ENCODE measurements at places on chromosomes 5 and 9. TPM values are rescaled to one million over a fixed set of nuclear protein-coding genes. Genes with fewer than 3 reads are reported as not detected.

Gene NUTM2F
- total RNA-seq: not detected

Gene SLC6A3
- total RNA-seq: not detected

Gene BNC2
- total RNA-seq: 12.3 TPM

Gene OBP2B
- not detected for total RNA-seq

Gene NADK2
- total RNA-seq: 20.1 TPM

Measured in aortic smooth muscle cell (primary cell).